ENCODE measurements at places on chromosomes 12 and 14.

GRCh38 chr12:113416091-113416754, 6.0 kb upstream of the SDSL start:
- DNase-seq: no peak

- no peak for DNase-seq
Observed at GRCh38 chr12:102093319-102093718, 26.6 kb downstream of the NUP37 start.

- DNase-seq: no peak
Observed at GRCh38 chr14:88128816-88129215, 123.9 kb downstream of the GPR65 start.

GRCh38 chr12:41264281-41264680, 76.2 kb downstream of the PDZRN4 start:
- DNase-seq: no peak

DNA sequence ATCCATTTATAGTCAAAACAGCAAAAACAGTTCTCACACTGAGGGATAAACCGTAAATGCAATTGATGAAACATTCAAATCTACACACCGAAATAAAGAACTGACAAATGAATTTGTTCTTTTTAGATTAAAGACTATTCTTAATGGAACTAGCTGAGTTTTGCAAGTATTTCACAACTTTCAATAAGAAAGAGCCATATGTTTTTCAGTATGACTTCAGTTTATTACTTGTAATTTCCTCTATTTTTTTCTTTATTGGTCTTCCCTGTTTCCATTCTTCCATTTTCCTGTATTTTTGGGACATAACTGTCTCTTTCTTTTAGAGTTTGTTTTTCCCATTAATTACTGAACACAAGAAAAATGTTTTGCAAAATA, 4.3 kb downstream of the BCAT1 start:
- no peak for DNase-seq

GRCh38 chr14:76337635-76338545, 38.0 kb upstream of the ESRRB start:
- no peak for DNase-seq

DNA sequence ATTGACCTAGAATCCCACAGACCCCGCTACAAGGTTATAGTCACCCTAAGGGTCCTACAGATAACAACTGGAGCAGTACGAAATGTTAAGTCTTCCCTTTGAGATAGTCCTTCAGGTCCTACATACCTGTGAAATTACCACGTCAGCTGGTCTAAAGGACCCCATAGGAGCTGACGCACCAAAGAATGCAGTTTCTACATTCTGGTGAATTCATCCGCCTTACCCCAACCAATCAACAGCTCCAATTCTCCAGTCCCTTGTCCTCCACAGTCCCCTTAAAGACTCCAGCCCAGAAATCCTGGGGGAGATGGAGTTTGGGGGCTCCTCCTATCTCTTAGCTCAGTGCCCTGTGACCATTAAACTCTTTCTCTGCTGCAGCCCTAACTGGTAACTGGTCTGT, 36.2 kb upstream of the PRMT8 start:
- no peak for DNase-seq

GRCh38 chr12:47896633-47897032, 8.2 kb downstream of the VDR start:
- no peak for DNase-seq

- no peak for DNase-seq
Observed at GRCh38 chr12:77213319-77213718, 147.9 kb upstream of the E2F7 start.

DNA sequence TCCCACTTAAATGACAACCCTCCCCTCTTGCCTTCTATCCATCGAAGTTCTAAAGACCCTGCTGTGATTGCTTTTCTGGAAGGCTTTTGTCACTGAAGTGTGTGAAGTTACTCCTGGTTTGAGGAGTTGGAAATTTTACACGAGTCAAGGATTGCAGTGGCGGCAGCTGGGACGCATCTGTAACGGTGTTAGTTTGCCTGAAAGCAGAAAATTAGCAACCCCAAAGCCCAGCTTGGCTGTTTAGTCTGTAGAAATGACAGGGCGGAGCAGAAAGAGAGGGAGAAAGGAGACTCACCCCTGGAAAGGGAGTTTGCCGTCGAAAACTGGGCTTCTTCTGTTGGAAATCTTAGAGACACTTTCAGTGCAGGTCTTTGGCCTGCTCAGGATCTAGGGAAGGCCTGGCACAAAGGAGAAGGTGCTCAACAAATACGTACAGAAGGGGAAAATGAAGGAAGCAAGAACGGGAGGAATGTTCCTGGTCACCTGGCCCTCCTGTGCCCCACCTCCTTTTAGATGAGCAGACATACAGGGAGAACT, 931 bp upstream of the MYF5 start:
- no peak for DNase-seq

GRCh38 chr14:94681300-94682060, 69.3 kb downstream of the SERPINA3 start:
- no peak for DNase-seq

DNA sequence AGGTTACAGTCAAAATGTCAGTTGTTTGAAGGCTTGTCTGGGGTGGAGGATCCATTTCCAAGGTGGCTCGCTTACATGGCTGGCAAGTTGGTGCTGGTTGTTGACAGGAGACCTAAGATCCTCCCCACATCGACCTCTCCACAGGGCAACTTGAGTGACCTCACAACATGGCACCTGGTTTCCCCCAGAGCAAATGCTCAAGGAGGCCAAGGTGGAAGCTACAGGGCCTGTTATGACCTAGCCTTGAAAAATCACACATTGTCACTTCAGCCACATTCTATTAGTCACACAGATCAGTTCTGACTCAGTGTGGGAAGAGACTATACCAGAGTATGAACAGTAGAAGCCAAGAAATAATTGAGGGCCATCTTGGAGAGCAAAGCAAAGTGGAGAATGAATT, 11.3 kb upstream of the GNG2 start:
- DNase-seq: no peak

DNA sequence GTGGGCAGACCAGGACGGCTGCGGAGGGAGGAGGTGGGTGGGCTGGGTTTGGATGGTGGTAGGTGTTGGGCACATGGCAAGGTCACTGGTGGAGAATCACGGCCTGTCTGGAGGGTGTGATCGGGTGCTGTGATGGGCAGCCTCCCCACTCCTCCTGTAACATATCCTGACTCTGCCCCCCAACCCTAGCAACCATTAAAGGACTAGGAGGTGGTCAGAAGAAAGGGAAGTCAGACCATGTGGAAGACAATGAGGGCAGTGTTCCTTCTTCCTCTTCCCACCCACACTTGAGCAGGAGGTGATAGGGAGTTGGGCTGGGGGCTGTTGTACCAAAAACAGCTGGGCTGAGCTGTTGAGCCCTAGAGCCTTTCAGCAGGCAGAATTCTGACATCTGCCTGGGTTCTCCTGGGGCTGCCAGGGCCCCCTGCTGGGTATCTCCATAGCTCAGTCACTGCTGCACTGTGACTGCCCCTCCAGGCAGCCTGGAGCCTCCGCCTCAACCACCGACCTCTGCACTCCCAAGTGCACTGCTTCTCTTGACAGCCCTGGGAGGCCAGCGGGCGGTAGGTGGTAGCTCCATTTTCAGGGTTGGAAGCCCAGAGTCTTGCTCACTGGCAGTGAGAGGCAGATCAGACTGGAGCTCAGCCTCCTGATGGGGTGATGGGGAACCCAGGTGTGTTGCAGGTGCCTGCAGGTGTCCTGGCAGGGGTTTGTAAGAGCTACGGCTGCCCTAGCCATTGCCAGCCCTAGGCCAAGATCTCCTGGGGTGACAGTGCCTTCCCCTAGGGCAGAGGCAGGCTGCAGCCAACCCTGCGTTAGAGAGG, 15.4 kb downstream of the VASH1 start:
- no peak for DNase-seq

DNA sequence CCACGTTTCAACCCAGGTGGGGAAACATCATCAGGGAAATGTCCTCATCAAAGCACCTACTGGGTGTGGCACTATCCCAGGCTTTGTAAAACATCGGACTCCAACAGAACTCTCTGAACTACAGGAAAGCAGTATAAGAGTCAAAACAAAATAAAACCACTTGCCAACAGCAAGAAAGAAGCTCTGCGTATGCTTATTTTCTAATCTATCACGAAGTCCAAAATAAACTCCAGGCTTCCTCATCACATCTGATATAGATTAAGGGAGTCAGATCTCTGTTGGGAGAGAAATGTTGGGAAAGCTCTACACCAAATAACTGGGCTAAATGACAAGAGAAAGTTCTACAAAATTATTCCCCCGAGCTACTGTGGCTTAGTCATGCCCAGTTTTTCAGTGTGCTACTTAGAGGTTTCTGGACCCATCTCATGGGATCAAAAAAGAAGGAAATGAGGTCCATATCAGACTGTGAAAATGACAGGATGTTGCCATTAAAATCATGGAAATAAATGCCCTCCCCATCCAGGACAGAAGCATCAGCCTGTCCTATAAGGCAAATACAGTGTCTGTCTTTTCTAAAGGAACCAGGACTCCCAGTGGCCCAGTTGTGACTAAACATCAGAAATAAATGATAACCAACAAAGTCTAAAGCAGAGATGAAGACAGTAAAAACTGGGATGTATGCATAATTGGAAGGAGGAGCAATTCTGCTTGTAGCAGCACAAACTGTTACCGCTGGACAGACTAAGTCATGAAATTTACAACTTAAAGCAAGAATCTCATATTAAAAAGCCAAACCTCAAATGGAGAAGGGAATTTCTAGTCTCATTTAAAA, 149.5 kb downstream of the STXBP6 start:
- no peak for DNase-seq

- DNase-seq: no peak
Observed at GRCh38 chr14:89131004-89131750, 285.9 kb downstream of the FOXN3 start.

DNA sequence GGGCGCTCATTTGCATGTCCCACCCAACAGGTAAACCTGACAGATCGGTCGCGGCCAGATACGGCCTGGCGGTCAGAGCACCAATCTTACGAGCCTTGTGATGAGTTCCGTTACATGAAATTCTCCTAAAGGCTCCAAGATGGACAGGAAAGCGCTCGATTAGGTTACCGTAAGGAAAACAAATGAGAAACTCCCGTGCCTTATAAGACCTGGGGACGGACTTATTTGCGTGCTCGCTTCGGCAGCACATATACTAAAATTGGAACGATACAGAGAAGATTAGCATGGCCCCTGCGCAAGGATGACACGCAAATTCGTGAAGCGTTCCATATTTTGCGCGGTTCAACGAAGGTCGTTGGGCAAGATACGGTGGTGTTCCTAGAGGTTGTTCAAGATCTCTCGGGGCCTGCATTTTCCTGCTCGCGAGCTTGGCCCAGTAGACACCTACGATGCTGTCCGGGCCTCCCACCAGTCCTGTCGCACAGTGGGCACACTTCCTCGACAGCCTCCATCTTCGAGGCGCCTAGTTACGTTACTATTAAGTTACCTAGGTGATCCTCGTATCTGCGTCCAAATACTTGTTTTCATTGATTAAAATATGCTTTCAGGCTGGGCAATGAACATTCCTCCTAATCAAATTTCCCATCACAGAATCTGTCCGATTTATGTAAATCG, at the start of gene RNU6-7:
TSS of gene RNU6-7 (plus strand) at position 230 of the 675 bp plus-strand sequence.
- DNase-seq: no peak

GRCh38 chr12:75578546-75578945, 67.1 kb upstream of the KRR1 start:
- no peak for DNase-seq

GRCh38 chr12:67964456-67964855, 24.8 kb upstream of the IFNG-AS1 start:
- no peak for DNase-seq
